Anterior cingulate cortex (tissue), 58 donors: ENCODE measurements at places on chromosomes 3 and 15.
A peak's percentile ranks its signal among the peaks of the same experiment; 100 is the strongest.

DNA sequence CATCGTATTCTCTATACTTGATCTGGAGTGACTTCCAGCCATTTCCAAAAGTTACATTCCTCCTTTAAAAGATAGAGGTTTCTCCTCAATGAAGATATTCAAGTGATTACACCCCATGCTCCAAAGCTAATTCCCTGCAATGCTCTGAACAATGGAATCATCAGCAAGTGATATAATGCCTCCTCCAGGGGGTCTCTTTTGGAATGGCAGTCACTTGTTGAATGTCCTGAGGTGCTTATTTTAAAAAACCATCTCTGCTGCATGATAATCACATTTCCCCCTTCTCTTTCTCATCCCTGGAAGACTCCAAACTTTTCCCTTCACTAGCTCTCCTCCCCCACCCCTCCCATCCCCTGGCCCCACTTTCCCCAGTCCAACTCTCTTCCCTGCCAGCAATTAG, 2.6 kb downstream of the LHFPL4 start:
- no peak for DNase-seq

- no peak for DNase-seq
Observed at GRCh38 chr3:125477701-125478100, 42.3 kb downstream of the SNX4 start.

DNA sequence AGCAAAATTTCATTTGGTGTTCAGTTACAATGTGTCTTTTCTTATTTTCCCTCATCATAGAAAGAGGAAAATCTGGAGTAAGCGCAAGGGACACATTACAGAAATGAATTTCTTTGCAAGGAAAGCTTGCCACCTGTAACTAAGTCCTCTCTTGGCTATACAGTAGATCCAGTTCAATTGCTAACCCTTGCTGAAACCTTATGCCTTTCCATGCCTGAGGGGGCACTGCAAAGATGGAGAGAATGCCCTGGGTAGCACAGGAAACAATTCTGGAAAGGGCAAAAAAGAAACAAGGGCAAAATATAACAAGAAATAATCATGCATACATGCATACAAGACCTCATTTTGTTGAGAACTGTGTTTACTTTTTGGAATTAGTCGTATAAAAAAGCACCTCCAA, 4.3 kb downstream of the CADM2 start:
- no peak for DNase-seq

DNA sequence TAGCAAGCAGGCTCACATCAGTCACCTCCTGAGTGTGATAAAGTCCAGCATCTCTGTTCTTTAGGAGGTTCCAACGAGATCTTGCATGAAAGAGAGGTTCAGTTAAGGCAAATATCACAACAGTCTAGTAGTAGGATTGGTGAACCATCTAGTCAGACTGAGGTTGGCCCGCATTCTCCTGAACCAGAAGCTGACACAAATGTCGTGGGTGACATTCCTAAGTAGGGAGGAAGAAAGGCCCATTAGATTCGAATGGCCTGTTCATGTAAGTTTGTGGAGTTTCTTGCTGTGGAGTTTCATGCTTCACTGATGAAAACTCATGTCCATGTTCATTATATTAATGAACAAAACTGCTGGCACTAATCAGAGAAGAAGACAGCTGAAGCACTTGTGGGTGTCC, 66.7 kb upstream of the XCR1 start:
- no peak for DNase-seq

DNA sequence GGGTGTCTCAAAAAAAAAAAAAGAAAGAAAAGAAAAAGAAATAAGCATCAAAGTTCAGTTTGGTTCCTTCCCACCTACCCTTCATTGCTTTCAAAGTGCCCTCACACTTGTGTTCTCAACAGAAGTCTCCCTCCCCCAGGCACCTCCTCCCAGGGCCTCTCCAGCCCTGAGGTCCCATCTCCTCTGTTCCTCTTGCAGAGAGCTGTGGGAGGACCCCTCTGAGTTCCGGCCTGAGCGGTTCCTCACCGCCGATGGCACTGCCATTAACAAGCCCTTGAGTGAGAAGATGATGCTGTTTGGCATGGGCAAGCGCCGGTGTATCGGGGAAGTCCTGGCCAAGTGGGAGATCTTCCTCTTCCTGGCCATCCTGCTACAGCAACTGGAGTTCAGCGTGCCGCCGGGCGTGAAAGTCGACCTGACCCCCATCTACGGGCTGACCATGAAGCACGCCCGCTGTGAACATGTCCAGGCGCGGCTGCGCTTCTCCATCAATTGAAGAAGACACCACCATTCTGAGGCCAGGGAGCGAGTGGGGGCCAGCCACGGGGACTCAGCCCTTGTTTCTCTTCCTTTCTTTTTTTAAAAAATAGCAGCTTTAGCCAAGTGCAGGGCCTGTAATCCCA, 6.1 kb downstream of the CYP1A2 start:
- no peak for DNase-seq

- no peak for DNase-seq
Observed at GRCh38 chr3:73188707-73189106, 127.2 kb downstream of the EBLN2 start.

- no peak for DNase-seq
Observed at GRCh38 chr3:193826159-193826795, 233.3 kb downstream of the OPA1 start.

DNA sequence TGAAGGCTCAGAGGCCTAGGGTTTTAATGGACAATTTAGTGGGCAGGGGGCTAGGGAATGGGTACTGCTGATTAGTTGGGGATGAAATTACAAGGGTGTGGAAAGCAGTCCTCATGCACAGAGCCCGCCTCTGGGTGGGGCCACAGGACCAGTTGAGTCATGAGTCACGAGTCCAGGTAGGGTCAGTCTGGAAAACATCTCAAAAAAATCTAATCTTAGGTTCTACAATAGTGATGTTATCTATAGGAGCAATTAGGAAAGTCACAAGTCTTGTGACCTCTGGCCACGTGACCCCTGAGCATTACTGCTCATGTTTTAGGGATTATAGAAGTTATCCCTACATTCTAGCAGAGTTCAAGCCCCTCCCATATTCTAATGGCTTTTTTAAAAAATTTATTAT, 18.6 kb upstream of the IREB2 start:
- no peak for DNase-seq

GRCh38 chr3:107684431-107684925, 161.7 kb downstream of the BBX start:
- no peak for DNase-seq

DNA sequence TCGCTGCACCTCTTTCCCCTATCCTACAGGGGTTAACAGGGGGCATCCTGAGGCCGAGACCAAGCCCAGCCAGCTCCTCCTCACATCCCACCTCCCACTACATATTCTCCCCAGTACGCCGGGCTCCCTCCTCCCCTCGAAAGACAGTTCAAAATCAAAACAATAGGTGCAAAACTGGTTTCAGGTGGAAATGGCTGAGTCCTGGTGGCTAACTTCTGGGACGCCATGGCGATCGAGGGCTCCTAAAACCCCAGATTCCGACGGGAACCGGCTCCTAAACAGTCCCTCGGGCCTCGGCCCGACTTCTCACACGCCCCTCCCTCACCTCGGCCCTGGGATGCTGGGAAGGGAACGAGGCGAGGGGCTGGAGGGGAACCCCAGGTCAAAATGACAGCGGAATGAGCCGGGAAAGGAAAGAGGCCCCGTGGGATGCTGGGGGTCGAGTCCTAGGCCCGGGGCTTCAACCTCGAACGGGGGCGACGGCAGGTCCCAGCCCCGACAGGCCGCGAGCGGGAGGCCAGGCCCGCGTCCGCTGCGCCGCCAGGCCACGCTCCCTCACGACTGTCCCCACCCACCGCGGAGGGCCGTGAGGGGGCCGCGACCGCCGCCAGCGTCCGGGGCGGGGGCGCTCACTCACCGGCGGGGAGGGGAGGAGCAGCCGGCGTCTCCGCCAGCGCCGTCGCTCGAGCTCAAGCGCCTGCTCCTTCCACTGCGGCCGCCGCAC, 492 bp downstream of the TMCC1 start:
- DNase-seq: peak; percentile 65

GRCh38 chr15:83565553-83566159, 88.3 kb upstream of the ADAMTSL3 start:
- DNase-seq: no peak

GRCh38 chr3:24493746-24494617, 668 bp downstream of the THRB start:
- DNase-seq: peak; percentile 56
